ENCODE measurements at places on chromosomes 16 and 17. TPM values are rescaled to one million over a fixed set of nuclear protein-coding genes. Genes with fewer than 3 reads are reported as not detected.

Gene HAS3
- 0.66 TPM for total RNA-seq

Gene KRTAP9-8
- total RNA-seq: not detected

Gene TUBG1
- total RNA-seq: 31.8 TPM

Gene KCTD19
- total RNA-seq: 0.50 TPM

Gene ARHGAP44
- total RNA-seq: 1.2 TPM
